Mesothelial cell of epicardium (in vitro differentiated cells): ENCODE measurements at places on chromosomes 11 and 22.
A peak's percentile ranks its signal among the peaks of the same experiment; 100 is the strongest.

DNA sequence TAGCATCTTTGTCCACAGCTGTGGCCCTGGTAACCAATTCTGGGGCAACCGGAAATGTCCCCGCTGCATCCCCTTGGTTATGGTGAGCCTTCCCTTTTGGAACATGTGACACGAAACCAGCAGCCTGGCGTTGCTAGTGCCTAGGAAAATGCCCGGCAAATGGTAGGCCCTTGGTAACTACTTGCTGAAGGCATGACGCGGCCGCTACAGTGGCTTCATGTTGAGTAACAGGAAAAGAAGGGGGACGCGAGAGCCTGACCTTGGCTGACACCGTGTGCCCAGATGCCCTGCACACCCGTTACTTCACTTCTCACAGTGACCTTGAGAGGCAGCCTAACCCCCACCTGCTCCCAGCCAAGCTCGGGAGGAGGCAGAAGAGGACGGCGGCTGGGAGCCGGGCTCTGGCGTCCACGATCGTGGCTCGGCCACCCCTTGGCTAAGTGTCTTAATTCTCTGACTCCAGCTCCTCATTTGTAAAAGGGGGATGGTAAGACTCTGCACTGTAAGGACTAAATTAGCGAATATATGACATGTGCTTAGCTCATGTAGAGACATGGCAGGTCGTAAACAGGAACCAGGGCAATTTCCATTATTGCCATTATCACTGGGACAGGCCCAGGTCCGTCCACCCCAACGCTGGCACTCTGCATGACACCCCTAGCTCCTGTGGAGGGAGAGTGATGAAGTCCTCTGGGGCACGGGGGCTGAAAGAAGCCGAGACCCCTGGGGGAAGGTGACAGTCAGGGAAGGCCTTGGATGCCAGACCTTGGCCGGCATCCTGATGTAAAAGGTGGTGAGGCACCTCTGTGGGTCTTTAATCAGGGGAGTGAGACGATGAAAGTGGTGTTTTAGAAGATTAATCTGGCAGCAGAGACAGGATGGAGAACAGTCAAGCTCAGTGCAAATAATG lies 18.9 kb downstream of the IFT27 start:
- DNase-seq, result no peak

GRCh38 chr22:23831781-23832180 lies 7.0 kb downstream of the DERL3 start:
- no peak for DNase-seq

DNA sequence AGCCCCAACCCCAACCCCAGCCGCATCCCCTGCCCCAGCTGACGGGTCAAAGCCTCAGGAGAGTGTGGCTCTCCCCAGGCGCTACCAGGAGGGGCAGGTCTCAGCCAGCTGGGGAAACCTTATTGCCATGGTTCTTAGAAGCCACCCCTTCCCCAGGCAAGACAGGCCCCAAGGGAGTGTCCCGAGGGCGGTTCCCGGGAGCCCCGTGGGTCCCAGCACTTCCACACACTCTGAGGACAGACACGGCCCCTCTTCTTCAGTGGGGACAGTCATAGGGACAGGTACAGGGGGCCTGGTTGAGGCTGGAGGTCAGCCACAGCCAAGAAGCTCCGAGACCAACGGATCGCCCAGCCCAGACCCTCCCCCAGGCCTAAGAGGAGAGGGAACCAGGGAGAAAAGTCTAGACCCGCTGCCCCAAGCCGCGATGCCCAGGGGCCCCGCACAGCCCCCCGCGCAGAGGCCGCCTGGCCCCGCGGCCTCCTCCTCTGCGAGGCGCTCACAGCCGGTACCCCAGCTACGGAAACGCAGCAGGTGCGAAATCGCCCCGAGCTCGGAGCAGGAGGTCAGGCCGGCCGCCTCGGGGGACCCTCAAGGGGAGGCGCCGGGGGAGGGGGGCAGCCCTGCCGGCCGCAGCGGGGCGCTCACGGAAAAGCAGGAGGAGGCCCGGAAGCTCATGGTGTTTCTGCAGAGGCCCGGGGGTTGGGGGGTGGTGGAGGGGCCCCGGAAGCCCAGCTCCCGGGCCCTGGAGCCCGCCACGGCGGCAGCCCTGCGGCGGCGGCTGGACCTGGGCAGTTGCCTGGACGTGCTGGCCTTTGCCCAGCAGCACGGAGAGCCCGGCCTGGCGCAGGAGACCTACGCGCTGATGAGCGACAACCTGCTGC lies 2.6 kb downstream of the KLHDC7B start:
- no peak for DNase-seq

GRCh38 chr22:19524170-19525115 lies at the start of gene CLDN5:
Gene CLDN5, minus strand, starts transcription at chr22:19524410. Its CDS starts 155 bp downstream, at chr22:19524255.
- no peak for DNase-seq

GRCh38 chr11:68312117-68312779 lies at the start of gene LRP5:
Gene LRP5, plus strand, starts transcription at chr11:68312591. Its CDS starts 124 bp downstream, at chr11:68312715.
- peak; percentile 44 for DNase-seq

GRCh38 chr22:34973016-34973415 lies 92.9 kb upstream of the ISX start:
- DNase-seq, result no peak

GRCh38 chr22:45172881-45173585 lies 9.3 kb downstream of the NUP50 start:
- DNase-seq, result no peak

- DNase-seq, result no peak
These were observed 14.6 kb downstream of the ACAT1 start for GRCh38 chr11:108135845-108136544.

GRCh38 chr22:25027959-25028840 lies 75.7 kb downstream of the KIAA1671 start:
- peak; percentile 45 for DNase-seq

DNA sequence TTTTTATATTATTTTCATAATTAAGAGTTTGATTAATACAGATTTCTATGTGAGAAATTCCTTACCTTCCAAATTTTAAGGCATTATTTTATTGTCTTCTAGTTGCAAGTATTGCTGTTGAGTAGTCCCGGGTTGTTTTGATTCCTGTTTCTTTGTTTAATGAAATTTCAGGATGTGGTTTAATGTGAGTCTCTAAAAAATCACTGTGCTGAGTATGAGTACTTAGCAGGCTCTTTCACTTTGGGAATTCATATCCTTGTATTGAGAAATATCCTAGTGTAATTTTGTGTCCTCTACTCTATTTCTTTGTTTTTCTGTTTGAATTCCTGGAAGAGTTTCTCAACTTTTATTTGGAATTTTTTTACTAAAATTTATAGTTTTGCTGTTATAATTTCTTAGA lies 113.2 kb downstream of the TMEM135 start:
- no peak for DNase-seq

GRCh38 chr11:75689863-75690609 lies 21.2 kb upstream of the MAP6 start:
- DNase-seq, result no peak

DNA sequence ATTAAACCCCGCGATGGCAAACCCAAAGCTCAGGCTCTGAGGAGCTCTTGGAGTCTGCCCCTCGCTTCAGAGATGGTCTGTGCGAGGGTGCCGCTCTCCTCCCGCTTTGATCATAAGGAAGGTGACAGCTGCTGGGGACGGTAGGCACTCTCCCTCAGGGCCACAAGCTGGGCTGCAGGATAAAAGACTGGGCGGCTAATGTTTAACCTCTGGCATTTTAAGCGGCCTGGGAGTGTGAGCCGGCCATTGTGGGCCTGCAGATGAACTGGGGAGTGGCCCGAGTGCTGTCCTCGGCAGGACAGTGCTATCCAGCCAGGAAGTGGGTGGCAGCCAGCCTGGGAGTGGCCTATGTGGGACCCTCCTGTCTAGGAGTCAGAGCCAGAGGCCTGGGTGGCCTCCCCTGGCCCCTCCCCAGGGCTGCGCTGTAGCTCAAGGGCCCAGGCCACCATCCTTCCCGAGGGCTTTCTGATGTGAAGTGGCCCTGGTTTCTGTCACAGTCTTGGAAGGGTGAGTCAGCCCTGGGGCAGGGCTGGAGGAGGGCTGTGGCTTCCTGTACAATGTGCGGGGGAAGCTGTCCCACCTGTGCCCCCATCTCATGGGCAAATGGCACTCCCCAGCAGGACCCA lies 58.7 kb upstream of the PRODH start:
- DNase-seq, result no peak

GRCh38 chr11:93059117-93059957 lies 89.9 kb downstream of the MTNR1B start:
- no peak for DNase-seq

DNA sequence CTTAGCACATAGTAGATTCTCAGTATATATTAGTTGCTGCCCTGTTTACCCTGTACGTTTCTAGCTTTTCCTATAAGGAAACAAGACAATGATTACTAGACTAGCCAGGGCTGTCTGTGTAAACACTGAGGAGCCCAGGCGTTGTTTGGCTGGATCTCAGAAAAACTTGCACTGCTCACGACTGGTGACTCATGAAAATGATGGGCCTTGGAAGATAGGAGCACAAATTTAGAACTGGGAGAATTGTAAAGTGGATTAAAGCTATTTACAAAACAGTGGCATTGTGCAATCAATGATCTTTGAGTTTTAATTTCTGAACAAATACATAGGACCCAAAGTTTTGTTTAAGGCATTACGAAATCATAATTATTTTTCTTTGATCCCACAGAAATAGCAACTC lies 276.9 kb downstream of the FAM76B start:
- DNase-seq, result no peak

GRCh38 chr11:124538019-124538418 lies 5.4 kb downstream of the OR8B12 start:
- DNase-seq, result no peak

DNA sequence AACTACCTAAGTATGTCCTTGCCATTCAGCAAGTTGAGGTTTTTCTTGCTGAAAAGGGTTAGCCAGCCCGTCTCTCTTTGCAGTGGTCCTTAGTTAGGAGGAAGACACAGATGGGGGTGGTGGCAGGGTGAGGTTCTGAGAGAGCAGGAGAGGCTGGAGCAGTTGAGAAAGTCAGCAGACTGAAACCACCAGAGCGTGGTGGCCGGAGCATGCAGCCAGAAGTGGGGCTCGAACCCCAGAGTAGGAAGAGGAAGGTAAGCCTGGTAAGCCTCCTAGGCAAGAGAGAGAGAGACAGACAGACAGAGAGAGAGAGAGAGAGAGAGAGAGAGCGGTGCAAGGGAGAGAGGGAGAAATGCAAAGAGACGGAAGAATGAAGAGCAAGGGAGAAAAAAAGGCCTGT lies 9.2 kb upstream of the SCN4B start:
- no peak for DNase-seq

- DNase-seq, result no peak
These were observed 35.9 kb downstream of the EFCAB6 start for GRCh38 chr22:43776081-43776670.

DNA sequence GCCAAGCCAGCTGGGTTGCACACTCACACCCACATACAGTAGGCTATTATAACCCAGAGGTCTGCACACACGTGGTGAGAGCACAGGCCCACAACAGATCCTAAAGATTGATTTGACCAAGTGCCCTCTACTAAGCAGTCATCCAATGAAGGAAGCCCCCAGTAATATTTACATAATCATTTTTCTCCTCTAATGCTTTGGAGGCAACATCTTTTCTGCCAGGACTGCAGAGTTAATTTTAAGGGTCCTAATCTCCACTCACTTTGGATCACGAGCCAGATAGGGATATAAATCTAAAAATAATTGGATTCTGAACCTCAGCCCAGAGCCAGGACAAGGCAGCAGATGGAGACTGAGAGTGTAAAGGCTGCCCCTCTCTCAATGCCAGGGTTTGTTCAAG lies 49.1 kb upstream of the MTNR1B start:
- DNase-seq, result no peak

GRCh38 chr11:120425527-120425926 lies 86.0 kb upstream of the GRIK4 start:
- no peak for DNase-seq

DNA sequence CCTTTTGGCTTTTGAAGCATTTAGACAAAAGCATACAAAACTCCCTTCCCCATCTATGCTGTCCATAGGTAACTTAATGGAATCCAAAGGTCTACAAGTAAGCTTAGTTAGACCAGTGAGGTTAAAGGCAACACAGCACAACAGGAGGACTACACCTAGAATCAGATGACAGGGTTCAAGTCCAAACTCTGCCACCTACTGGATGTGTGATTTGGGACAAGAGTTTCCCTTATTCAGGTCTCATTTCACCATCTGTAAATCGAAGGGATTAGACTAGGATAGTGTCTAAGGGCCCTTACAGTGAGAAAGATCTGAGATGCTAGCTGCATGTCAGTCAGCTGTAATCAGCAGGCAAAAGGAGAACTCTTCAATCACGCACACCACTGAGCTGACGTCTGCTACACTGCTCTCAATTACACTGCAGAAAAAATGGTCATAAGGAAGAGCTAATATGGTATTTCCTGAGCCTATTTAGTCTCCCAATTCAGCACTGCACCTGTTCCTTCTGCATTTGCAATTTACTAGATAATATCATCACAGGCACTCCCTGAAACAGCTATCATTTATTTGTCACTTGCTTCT lies 82.2 kb downstream of the SERGEF start:
- no peak for DNase-seq

DNA sequence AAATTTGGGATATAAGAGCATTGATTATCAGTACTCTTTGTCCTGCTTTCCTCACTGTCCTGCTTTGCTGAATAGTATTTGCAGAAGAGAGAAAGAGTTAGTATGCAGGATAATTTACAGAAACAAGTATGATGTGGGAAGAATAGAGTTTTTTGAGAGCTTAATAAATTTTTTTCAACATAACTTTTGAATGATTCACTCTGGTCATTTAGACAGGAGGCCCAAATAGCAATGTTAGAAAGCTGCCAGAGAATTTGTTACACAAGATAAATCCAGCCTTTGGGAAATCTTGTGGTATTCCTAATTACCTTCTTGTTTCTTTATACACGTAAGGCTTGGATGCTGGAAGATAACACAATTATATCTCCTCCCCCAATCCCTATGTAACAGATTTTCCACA lies 484.6 kb downstream of the CNTN5 start:
- no peak for DNase-seq

GRCh38 chr11:8261921-8262551 lies 1.6 kb downstream of the LMO1 start:
- no peak for DNase-seq

GRCh38 chr11:13238879-13239514 lies 38.6 kb upstream of the BMAL1 start:
- no peak for DNase-seq
